ENCODE measurements at places on chromosomes 2 and 18.

- peak; percentile 87 for DNase-seq
These were observed 32.7 kb downstream of the LPIN1 start for GRCh38 chr2:11778923-11779757.

DNA sequence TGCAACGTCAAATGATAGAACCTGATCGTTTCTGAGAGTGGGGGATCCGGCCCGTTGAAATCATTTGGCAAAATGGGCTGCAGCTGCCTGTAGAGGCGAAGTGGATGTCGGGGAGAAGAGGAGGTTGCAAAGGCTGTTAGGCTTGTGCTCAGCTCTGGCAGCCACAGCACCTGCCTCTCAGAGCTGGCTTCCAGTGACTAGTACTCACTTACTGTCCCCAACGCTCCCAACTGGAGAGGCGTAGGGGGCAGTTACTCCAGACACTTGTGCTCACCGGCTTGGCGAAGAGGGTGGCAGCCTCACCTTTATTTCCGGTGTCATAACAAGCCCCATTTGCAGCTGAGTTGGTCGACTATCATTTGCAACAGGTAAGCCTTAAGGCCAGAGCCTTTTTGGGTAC is 37.9 kb downstream of the NCK2 start:
- DNase-seq, result no peak

- DNase-seq, result no peak
These were observed 99.6 kb upstream of the THSD7B start for GRCh38 chr2:136665736-136666135.

- no peak for DNase-seq
These were observed 242.4 kb downstream of the ARHGAP15 start for GRCh38 chr2:143371616-143372015.

DNA sequence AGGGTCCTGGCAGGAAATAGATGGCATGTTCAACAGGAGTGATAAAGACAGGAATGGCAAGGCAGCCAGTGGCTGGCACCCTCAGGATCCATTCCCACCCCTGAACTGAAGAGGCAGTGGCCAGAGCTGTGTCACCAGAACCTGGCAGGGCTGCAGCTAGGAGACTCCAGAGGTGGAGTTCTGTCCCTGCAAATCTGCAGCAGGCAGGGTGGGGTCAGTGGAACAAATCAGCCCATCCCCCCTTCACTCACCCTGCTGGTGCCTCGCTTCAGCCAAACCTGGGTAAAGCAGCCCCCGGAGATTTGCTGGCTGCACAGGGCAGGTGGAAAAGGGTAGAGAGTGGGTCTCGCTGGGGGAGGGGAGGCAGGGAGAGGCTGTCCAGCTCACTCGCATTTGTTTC is 12.7 kb downstream of the INPP5D start:
- no peak for DNase-seq

GRCh38 chr2:8141780-8142179 is 540.1 kb upstream of the ID2 start:
- no peak for DNase-seq

- DNase-seq, result no peak
These were observed 42.1 kb downstream of the RRM2 start for GRCh38 chr2:10164601-10165000.

GRCh38 chr2:84925336-84925723 is 19.9 kb downstream of the TMSB10 start:
- no peak for DNase-seq

GRCh38 chr2:224669449-224669848 is 46.7 kb downstream of the CCDC195 start:
- DNase-seq, result no peak

- DNase-seq, result no peak
These were observed 899 bp upstream of the PSTPIP2 start for GRCh38 chr18:46072959-46073358.

DNA sequence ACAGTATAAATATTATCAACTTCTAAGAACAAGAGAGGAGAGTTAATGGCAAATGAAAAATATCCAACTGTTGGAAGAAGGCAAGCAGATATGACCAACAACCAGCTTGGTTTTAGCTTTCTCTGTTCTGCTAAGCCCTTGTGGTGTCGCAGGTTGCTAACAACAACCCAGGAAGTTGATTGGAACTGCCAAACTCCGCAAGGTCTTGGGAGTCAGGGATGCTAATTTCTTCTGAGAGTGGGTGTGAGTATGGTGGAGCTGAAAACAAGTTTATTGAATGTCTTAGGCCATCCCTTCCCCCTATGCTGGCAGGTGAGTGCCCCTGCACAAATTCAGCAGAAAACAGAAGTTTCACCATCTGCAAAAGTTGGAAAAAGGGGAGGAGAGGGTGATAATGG is 17.5 kb downstream of the BZW1 start:
- DNase-seq, result no peak

DNA sequence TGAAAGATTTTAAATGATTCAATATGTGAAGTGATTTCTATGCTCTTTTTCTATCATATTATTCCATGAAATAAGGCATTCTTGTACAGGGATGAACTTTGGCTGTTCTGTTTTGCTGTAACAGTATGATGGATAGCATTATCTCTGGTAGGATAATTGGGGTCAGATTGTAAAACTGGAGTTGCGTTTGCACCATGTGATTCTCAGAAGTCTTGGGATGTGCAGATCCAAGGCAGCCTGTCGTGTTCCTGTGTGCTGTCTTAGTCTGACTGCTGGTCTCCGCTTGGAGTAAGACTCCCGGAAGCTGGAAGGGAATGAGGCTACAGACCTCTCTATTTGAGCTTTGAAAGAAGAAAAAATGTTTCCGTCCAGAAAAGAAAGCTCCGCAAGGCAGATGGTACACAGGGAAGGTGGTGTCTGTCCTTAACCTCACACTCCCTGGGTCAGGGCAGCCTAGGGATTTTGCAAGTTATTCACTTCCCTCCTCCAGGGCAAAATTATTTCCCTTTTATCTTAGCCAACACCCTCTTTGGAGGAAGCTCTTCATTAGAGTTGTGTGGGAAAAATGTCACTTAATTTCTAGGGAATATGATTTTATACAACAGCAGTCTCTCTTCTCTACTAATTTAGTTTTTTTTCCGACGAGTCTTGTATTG is 250.6 kb downstream of the PTPRM start:
- no peak for DNase-seq

DNA sequence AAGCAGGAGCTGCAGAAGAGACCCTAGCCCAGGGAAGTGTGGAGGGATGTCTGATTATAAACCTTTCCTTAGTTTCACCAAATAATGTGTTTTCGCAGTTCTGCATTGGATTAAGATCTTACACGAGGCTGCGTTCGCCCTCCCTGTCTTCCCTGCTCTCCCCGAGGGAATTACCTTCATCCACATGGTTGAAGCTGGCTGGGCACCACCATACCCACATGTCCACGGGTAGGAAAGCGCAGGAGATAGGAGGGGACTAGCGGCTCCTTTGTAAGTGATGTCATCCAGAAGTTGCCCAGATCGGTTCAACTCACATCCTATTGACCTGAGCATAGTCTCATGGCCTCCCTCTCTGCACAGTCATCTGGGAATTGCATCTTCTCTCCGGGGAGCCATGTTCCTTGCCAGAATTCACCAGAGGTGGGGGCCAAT is 1.1 kb downstream of the TTL start:
- DNase-seq, result no peak

GRCh38 chr2:8431446-8432125 is 250.3 kb upstream of the ID2 start:
- DNase-seq, result no peak

DNA sequence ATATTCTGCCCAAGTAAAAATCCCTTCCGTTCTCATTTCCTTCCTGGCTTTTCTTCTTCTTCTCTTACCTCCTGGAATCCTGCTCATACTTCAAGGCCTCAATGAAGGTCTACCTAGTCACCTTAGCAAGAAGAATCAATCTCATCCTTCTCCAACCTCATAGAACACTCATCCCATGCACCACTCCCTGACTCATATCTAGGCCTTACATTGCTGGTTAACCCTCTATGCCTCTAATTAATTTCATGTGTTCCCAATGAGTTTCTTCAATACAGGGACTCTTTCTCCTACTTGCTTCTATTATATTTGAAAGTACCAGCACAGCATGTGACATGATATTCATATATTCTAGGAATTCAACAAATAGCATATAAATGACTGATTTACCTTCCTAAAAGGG is 63.0 kb downstream of the BCL11A start:
- no peak for DNase-seq

- no peak for DNase-seq
These were observed 49.5 kb downstream of the CYP27C1 start for GRCh38 chr2:127170452-127171197.

- no peak for DNase-seq
These were observed 188.3 kb upstream of the SLC39A10 start for GRCh38 chr2:195468771-195469170.

DNA sequence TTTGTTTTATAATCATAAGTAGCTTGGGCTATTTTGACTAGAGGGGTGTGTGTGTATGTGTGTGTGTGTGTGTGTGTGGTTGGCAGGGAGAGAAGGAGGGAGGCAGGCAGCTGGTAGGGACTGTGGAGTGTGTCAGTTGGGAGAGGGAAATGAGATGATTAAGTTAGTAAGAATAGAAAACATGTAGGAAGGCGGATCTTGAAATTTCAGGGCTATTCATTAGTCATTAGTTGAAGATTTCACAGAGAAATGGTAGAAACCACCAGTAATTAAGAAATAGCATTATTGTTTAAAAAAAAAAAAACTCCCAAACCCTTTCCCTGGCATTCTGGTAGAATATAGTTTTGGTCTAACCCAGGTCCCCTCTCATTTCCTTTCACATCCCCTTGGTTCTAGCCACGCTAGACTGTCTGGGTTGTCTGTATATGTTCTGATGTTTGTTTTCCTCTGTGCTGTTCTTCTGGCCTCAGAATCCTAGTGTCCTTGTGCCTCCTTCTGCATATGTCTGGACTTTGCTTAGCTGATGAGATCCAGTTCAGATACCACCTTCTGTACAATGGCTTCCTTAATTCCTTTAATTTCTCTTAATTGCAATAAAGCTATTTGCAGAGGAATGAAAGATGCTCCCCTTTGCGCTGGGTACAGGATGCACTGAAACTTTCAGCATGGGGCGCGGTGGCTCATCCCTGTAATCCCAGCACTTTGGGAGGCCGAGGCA is 161.6 kb downstream of the NEDD4L start:
- DNase-seq, result no peak

GRCh38 chr2:112020561-112020960 is 34.5 kb upstream of the TMEM87B start:
- no peak for DNase-seq

Measured in CD4-positive, alpha-beta T cell treated with Interleukin-10 for 1 hour (primary cell).